Cortex of kidney (tissue), 1 donor: ENCODE measurements at places on chromosomes 11 and 22.

DNA sequence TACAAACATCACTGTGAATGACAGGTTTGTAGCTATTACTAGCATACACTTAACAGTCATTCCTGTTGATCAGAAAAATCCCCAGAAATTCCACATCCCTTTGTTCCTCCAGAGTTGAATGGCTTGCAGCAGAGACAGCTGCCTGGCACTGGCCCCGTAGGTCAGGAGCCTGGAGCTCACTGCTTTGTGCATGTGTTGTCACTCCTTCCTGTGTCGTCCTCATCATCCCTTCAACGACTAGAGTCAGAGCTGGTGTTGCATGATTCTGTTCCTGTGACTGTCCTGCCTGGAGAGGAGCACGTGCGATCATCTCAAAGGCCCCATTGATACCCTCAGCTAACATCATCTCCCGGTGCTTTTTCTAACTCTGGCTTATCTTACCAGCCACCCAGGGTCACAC, 58.3 kb downstream of the LDLRAD3 start:
- DNase-seq = no peak

GRCh38 chr22:23684561-23685031, 6.2 kb upstream of the RGL4 start:
- DNase-seq = no peak

- no peak for DNase-seq
Measured at GRCh38 chr11:87300640-87301380, 263.1 kb downstream of the TMEM135 start.

DNA sequence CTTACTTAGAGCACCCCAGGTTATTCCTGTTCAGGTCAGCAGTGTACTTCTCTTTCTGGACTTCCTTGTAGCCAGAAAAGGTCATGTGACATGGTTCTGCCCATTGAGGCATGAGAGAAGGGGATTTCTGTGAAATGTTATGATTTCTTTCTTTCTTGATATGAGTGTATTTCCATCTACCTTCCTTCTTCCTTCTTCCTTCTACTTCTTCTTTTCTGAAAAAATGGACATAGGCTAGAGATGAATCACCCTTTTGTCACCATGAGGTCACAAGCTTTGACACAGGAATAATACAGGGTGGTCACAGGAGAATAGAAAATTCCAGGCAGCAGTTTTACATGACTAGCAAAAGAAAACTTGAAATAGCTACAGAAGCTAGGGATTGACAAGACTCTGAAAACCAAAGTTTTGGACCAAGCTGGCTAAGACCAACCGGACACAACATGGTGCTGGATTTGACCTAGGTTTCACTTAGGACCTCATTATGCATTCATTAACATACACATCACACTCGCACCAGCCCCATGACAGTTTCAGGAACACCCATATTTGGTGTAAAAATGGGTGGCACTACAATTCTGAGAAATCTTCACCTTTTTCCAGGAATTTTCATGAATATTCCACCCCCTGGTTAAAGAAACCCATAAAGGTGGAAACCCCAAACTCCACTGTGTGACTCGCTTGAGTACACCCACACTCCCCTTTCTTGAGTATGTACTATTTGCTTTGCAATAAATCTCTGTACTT, 21.2 kb upstream of the MAP6 start:
- DNase-seq = no peak

DNA sequence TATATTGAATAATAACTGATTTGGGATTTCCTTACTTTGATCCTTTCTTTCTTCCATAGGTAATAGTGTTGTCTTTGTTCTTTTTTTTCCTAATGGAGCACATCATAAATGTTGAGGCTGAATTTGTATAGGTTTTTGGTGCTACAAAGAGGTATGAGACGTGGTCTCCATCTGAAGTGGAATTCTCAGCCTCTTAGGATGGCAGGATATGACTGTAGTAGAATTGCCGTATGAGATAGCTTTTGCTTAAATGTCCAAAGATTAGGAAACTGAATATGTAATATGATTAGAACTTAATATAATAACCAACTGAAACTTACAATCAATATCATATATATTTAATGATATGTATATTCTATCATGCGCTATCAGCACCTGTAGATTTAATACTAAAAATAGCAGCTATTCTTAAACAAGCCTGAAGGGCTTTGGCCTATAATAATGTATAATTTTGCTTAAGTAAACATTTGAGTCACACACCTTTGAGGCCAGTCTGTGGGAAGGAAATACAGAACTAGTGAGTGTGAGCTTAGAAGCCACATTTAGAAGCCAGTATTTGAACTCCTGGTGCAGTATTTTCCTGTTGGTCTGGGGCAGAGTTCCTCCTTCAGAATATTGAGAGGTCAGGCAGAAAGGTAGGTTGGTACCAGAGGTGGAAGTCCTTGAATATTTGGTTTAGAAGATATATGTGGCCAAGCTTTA, 62.6 kb downstream of the SWAP70 start:
- DNase-seq = no peak

GRCh38 chr11:119389611-119390254, 8.2 kb upstream of the USP2 start:
- DNase-seq = no peak

GRCh38 chr22:41695211-41695610, 4.1 kb upstream of the MEI1 start:
- no peak for DNase-seq

DNA sequence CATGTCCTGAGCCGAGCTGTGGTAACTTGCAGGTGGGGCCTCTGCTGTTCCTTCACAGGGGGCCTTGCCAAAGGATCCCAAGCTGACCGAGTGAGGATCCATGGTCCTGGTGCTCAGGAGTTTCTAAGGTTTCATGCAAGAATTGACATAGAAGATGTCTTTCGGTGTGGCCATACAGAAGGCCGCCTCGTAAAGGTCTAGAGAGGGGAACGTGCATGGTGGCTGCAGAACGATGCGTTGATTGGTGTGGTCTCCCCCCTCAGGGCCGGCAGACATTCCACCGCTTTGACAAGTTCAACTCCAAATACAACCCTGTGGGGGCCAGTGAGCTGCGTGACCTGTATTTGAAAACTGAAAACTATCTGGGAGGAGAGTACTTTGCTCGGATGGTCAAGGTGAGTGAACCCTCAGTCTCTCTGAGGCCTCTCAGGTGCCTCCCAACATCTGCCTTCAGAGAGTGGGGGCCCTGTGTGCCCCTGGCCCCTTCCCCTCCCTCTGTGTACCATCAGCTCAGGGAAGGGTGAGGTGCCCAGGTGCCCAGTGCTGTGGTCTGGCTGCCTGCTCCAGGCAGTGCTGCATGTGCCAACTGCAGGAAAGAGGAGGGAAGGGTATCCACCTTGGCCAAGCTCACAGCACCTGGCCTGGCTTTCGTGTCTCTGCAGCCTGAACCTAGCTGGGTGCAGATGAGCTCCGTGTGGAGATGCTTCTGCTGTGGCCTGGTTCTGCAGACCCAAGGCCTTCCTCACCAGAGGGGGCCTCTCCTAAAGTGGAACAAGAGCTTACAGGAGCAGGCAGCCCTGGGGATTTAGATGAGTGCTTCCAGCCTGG, 39.8 kb downstream of the AMPD3 start:
- no peak for DNase-seq

GRCh38 chr11:115447273-115447864, 56.8 kb downstream of the CADM1 start:
- no peak for DNase-seq

- DNase-seq = no peak
Measured at GRCh38 chr11:125364121-125364826, 131.8 kb downstream of the FEZ1 start.

DNA sequence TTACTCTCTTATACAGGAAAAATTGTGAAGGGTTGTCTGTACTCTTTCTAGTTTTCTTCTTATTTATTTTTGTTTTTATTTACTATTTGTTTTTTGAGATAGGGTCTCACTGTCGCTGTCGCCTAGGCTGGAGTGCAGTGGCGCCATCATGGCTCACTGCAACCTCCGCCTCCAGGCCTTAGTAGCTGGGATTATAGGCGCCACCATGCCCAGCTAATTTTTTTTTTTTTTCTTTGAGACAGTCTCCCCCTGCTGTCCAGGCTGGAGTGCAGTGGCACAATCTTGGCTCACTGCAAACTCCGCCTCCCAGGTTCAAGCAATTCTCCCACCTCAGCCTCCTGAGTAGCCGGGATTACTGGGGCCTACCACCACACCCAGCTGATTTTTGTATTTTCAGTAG, 18.4 kb downstream of the CUL5 start:
- no peak for DNase-seq

GRCh38 chr22:34080433-34080832, 160.2 kb upstream of the LARGE1 start:
- no peak for DNase-seq
